Foreskin fibroblast (primary cell): ENCODE measurements at places on chromosomes 5 and 9.

- DNase-seq = peak; percentile 36
Observed at GRCh38 chr5:102958481-102959011, 161.4 kb downstream of the GIN1 start.

GRCh38 chr5:77776554-77777206, 541 bp upstream of the TBCA start:
- no peak for DNase-seq

- peak; percentile 42 for DNase-seq
Observed at GRCh38 chr5:59037941-59038797, 455.3 kb downstream of the RAB3C start.

- DNase-seq = no peak
Observed at GRCh38 chr9:115283395-115283794, 165.4 kb upstream of the TNC start.

- DNase-seq = peak; percentile 67
Observed at GRCh38 chr5:150065346-150065745, 21.0 kb downstream of the CSF1R start.

GRCh38 chr5:1213508-1214162, 11.5 kb upstream of the SLC6A18 start:
- DNase-seq = no peak

- DNase-seq = no peak
Observed at GRCh38 chr5:124652514-124652819, 94.0 kb downstream of the ZNF608 start.

- peak; percentile 8 for DNase-seq
Observed at GRCh38 chr9:4022435-4023067, 277.3 kb downstream of the GLIS3 start.

GRCh38 chr5:76855961-76856360, 6.1 kb downstream of the S100Z start:
- no peak for DNase-seq

DNA sequence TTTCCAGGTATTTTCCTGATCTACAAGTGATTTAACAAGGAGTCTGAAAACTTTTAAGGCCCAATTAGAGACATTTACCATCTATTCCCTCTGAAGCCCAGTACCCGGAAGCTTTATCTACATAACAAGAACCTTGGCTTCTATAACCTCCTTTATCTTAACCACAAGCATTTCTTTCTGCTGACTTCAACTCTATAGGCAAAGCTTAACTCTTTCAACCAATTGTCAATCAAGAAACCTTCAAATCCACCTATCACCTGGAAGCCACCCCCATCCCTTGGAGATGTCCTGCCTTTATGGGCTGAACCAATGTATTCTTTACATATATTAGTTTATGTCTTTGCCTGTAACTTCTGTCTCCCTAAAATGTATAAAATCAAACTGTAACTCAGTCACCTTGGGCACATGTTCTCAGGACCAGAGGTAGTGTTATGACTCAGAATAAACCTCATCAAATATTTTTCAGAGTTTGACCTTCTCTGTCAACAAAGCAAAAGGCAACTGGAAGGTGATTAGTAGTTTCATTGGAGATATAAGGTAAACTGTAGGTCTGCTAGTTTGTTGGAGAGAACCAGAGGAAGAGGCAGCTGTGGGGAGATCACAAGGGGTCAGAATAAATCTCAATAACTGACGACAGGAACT, 13.0 kb upstream of the RIMOC1 start:
- DNase-seq = no peak

GRCh38 chr5:74390306-74390637, 250.3 kb downstream of the ENC1 start:
- no peak for DNase-seq

GRCh38 chr5:102809033-102809432, 53.9 kb downstream of the PAM start:
- no peak for DNase-seq

- DNase-seq = no peak
Observed at GRCh38 chr5:159825551-159826051, 90.7 kb upstream of the ADRA1B start.

DNA sequence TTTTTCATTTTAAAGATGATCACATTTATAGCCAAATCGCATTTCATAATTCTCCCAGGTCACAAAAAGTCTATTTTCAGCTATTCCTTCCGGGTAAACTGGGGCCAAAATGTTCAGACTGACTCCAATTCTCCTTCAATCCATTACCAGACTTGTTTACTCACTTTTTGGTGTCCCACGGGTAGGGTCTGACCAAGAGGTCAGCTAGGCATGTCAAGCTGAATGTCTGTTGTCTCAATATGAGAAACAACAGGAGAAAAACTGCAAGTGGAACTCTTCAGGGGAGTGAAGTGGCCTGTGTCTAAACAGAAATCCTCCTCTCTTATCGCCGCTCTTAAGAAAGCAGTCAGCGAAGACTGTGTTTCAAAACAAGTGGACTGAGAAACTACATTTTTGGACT, 171.3 kb downstream of the APBA1 start:
- no peak for DNase-seq
